Parietal lobe (tissue), 2 donors: ENCODE measurements at places on chromosomes 1 and 21. TPM values are rescaled to one million over a fixed set of nuclear protein-coding genes. Genes with fewer than 3 reads are reported as not detected.

Gene TRNP1
- total RNA-seq, result 11.9 TPM

Gene PLCH2
- 11.0 TPM for total RNA-seq

Gene CELA3A
- total RNA-seq, result not detected

Gene PUM1
- 180 TPM for total RNA-seq

Gene AMY2B
- 84.2 TPM for total RNA-seq

Gene BTBD8
- 68.9 TPM for total RNA-seq

Gene CD53
- 7.2 TPM for total RNA-seq

Gene PPIH
- 20.0 TPM for total RNA-seq

Gene ADARB1
- 32.6 TPM for total RNA-seq

Gene MORC3
- total RNA-seq, result 124 TPM

Gene CD5L
- total RNA-seq, result not detected

Gene KRTAP19-3
- total RNA-seq, result not detected

Gene ZNF648
- 0.31 TPM for total RNA-seq

Gene MROH7
- total RNA-seq, result 2.5 TPM
